ENCODE measurements at places on chromosomes 4 and X.

DNA sequence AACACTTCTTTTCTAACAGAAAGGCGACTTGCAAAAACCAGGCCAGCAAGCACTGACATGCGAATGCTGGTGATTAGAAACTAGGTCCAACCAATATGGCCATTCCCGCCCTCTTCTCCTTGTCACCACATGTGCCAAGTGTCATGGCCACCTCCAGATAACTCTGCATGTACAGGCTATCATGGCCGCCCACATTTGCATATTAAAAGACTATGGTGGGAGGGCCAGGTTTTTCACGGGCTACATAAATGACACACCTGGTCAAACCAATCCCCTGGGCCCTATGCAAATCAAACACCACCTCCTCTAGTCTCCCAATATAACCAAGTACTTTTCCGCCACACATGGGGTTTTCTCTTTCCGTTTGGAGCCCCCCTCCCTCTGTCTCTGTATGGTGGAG is 40.1 kb downstream of the NUDT11 start:
- peak; percentile 2 for DNase-seq

GRCh38 chr4:102869569-102870197 is 891 bp downstream of the CISD2 start:
- DNase-seq = no peak

GRCh38 chr4:111572470-111572869 is 572.8 kb upstream of the FAM241A start:
- DNase-seq = no peak

- DNase-seq = peak; percentile 34
These were observed 2.5 kb downstream of the CCNI start for GRCh38 chr4:77073106-77073809.

DNA sequence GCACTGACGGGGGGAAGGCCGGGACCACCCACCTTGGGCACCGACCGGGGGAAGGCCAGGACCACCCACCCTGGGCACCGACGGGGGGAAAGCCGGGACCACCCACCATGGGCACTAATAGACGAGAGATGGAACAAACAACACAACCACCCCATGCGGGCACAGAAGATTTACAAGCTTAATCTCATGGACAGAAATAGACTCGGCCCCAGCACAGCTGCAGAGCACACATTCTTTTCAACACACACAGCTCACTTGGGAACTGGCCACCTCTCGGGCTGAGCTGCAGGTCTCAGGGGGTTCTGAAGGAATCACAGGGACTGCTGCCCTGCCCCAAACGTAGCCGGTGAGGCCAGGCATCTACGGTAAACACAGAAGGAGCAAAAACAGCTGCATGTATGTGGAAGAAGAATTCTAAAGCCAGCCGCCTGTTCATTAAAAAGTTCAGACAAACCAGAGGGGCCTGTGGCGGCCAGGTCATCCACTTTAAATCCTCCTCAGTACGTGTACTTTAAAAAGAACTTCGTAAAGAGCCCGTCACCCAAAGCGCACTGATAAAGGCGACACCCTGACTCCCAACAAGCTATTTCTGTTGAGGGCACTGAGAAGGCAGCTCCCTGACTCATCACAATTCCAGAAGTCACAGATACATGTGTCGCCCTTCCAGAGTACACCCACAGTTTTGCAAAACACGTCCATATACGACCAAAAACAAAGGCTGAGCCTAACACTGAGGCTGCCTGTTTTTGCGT is 17.7 kb downstream of the PPP2R3B start:
- peak; percentile 72 for DNase-seq

- no peak for DNase-seq
These were observed 32.7 kb upstream of the ADH7 start for GRCh38 chr4:99467887-99468286.

DNA sequence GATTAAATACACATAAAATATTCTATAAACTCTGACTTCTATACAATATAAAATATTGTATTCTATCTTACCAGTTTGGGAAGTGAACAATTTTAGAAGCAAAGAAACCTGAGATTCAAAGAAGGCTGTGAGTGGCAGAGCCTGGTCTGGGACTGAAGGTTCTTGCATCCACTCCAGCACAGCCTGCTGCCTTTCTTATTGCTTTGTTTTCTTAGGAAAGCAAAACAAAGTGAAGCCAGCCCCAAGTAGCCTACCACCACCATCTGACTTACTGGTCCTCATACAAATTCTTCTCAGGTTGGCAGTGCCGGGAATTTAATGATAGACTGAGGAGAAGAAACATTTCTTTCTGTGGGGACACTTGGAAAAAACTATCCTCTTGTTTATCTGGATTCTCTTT is 129.7 kb upstream of the SMAD1 start:
- no peak for DNase-seq

DNA sequence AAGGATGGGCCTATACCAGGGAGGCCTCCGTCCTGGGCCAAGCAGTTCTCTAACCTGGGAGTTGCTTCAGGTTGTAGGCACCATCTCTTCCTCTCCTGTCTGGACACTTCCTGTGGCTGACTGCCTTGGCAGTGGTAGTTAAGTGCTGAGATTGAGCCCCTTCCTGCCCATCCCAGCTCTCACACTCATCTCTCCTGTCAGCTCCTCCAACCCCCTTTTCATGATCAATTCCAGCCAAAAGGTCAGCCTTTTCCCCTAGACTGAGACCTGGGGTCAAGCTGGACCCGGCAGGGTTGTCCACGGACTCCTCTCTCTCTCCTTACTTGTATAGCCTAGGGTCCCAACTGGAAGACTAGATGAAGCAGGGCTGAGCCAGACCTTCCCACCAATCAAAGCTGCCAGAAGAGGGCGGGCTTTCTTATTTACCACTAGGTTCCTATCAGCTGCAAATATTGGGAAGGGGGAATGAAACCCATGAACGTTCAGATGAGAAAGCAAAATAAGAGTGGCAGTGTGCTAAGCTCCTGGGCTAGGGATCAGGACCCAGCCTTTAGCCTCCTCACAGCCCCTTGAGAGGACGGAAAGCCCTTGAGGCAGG is 34.5 kb downstream of the KDM5C start:
- DNase-seq = no peak

- no peak for DNase-seq
These were observed 442.9 kb downstream of the MID1IP1 start for GRCh38 chrX:39244147-39244546.
